IPS-NIHi11 (cell line): ENCODE measurements at places on chromosomes 11 and 22.

DNA sequence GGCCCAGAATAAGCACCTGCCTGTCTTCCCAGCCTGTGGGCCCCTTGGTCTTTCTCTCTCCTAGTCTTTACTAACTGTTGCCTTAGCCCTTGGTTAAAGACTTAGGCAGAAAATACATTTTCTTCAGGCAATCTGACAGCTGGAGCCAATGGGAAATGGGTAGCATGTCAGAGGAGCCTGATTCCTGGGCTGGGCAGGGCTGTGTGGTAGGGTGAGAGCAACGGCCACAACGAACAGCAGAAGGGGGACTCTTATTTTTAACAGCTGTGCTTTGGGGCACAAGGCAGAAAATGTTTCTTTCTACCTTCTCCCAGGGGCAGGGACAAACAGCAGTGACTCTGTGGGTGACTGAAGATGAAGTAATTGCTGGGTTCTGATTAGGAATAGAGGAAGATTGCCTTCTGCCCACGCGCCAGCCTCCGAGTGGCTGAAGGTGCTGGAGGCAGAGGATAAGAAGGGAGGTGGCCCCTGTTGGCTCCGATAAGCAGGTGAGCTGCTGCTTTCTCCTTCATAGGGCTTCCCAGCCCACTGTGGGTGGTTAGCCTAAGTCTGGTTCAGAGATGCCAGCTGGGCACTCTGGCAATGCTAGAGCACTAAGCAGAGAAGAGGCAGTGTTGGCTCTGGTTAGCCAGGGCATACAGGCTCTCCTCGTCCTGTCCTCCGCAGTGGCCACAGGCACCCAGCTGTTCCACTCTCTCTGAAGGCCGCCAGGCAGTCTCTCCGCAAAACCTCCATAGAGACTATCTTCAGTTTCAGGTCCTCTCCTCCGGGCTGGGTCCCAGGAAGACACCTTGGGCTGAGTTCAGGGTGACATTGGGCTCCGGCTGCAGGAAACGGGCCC lies 1.5 kb downstream of the YPEL4 start:
- no peak for DNase-seq

- DNase-seq, result peak; percentile 54
These were observed 26.3 kb downstream of the ANO1 start for GRCh38 chr11:70104419-70104818.

DNA sequence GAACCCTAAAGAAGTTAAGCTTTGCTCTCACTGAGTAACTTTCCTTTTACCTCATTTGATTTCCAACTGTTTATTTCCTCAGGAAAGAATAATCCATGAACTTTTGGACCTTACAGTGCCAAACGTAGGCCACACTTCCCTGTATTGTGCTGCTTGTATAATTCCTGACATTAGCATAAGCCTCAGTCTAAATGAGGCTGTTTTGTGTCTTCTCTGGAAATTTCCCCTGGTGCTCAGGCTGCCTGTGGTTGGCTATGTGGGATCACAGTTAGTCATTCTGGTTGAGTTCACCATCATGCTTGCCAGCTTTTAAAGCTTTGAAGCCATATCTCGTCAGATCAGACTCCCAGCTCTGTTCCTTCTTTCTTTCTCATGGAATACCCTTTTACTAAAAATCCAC lies 107.0 kb downstream of the FAM76B start:
- DNase-seq, result no peak

DNA sequence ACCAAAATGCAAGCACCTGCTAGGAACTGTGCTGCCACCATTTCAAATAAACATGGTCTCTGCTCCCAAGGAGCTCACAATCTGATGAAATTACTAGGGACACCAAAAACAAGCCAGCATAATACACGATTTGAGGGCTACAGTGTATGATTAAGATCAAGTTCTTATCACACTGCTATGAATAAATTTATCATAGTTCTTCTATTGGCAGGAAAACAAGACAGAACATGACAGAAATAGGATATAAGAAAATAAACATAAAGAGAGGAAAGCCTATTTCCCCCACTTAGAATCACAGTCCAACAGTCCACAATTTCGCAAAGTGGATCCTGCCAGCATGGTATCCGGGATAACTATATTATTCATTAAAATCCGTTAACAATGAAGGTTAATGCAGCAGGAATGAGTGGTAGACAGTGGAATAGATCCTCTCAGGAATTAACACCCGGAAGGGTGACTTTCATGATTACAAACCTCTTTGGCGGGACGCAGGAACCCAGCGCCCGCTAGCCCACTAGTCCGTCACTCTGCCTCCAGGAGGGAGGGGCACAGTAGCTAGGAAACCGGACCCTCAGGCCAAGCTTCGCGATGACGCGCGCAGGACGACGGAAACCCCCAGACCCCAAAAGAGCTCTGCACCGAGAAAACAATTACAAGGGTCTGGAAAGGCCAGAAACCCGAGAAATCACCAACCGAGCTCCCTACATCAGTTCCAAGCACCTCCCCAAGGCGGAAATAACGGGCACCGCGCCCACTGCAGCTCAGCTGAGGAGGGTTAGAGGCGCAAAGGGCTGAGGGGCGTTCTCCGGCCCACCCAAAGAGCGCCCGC lies 607 bp downstream of the CCDC82 start:
- peak; percentile 74 for DNase-seq

- DNase-seq, result peak; percentile 51
These were observed 4.5 kb downstream of the RAB36 start for GRCh38 chr22:23149743-23150238.

GRCh38 chr11:3866206-3866605 lies 10.7 kb downstream of the STIM1 start:
- no peak for DNase-seq

DNA sequence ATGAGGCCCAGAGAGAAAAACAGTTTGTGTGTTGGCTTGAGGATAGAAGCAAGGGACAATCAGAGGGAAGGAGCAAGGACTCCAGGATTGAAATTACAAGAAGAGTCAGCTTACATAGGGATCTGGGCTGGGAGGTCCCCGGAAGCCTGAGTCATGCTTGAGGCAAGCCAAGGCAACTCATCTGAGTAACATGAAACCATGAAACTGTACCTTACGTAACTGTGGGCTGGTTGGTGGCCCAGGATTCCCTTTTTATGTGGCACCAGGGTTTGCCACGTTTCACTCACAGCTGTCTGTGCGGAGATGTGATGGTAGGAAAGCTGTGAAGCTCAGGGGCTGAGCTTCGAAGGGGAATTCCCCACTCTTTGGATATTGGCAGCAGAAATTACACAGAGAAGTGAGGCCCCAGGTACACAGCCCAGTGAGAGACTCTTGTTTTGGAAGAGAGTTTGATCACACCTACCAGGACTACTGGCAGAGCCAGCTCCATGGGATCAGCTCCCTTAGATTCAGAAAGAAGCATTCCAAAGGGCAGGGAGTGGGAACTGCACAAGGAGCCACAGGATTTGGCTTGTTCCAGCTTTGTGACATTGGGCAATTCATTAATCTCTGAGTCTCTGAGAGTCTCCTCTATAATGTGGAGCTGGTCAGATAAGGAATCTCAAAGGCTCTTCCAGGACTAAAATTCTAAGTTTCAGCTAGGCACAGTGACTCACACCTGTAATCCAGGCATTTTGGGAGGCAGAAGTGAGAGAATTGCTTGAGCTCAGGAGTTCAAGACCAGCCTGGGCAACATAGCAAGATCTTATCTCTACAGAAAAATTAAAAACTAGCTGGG lies 7.8 kb downstream of the SLC5A1 start:
- peak; percentile 58 for DNase-seq

DNA sequence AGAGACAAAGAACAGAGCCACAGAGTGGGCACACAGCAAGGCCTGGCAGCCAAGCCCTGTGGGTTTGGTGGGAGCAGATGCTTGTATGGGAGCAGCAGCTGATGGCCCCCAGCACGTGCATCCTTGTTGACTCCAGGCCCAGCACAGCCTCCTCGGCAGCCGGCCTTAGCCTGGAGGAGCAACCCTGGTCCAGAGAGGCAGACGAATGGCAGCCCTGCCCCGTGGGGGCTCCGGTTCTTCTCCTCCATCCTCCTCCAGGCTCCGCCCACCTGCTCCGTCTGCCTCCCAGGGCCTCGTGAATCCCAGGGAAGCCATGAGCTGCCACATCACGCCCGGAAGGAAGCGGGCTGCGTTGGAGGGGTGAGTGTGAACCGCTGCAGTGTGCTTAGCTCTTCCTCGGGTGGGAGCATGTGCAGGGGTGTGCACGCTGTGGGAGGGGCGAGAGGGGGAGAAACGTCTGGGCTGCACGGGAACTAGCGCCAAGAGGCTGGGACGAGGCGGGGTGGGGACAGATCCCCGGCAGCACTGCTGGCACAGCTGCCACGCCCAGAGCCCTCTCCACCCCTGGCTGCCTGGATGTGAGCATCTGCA lies 36.3 kb upstream of the JAM3 start:
- no peak for DNase-seq

GRCh38 chr22:27995801-27996528 lies 76.9 kb upstream of the PITPNB start:
- no peak for DNase-seq

DNA sequence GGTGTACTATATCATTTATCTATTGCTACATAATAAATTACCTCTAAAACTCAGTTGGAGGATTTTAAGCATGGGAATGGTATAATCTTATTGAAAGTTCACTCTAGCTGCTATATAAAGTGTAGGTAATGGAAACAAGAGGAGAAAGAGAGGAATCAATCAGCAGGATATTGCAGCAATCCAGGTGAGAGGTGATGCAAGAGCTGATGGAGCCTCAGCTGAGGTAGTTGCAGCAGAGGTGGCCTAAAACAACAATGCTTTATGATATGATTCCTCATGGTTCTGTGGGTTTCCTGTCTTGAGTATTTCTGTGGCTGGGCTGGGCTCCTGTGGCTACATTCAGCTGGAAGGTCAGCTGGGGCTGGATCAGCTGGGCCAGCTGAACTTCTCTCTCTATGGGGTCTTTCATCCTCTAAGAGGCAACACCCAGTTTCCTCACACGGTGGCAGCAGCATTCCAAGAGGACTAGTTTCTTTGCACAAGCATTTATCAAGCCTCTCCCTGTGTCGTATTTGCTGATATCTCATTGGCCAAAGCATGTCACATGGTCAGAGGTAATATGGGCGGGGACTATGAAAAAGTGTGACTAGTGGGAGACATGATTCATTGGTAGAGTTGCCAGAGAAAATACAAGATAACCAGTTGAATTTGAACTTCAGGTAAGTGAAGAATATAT lies 135.4 kb upstream of the LARGE1 start:
- DNase-seq, result peak; percentile 81

GRCh38 chr11:7688238-7688826 lies 15.0 kb upstream of the CYB5R2 start:
- peak; percentile 44 for DNase-seq

GRCh38 chr11:111719379-111719778 lies 46.8 kb downstream of the PPP2R1B start:
- DNase-seq, result no peak
